Stimulated activated CD8-positive, alpha-beta memory T cell treated with anti-CD3 and anti-CD28 coated beads, Interleukin-7, amount 100 ng/mL, for 1 hour (primary cell): ENCODE measurements at places on chromosomes 6 and 20.

GRCh38 chr6:146331013-146331412 lies 212.6 kb upstream of the RAB32 start:
- DNase-seq: no peak

DNA sequence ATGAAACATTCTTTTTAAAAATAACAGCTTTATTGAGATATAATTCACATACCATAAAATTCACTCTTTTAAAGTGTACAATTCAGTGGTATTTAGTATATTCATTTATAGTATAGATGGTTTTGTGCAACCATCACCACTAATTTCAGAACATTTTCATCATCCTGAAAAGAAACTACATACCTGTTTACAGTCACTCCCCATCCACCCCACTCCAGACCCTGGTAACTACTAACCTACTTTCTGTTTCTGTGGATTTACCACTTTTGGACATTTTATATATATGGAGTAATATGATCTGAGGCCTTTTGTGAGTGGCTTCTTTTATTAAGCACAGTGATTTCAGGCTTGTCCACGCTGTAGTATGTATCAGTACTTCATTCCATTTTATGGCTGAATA lies 2.5 kb upstream of the TMEM217 start:
- DNase-seq: no peak

- no peak for DNase-seq
Observed at GRCh38 chr20:56359212-56360132, 698 bp downstream of the FAM210B start.

DNA sequence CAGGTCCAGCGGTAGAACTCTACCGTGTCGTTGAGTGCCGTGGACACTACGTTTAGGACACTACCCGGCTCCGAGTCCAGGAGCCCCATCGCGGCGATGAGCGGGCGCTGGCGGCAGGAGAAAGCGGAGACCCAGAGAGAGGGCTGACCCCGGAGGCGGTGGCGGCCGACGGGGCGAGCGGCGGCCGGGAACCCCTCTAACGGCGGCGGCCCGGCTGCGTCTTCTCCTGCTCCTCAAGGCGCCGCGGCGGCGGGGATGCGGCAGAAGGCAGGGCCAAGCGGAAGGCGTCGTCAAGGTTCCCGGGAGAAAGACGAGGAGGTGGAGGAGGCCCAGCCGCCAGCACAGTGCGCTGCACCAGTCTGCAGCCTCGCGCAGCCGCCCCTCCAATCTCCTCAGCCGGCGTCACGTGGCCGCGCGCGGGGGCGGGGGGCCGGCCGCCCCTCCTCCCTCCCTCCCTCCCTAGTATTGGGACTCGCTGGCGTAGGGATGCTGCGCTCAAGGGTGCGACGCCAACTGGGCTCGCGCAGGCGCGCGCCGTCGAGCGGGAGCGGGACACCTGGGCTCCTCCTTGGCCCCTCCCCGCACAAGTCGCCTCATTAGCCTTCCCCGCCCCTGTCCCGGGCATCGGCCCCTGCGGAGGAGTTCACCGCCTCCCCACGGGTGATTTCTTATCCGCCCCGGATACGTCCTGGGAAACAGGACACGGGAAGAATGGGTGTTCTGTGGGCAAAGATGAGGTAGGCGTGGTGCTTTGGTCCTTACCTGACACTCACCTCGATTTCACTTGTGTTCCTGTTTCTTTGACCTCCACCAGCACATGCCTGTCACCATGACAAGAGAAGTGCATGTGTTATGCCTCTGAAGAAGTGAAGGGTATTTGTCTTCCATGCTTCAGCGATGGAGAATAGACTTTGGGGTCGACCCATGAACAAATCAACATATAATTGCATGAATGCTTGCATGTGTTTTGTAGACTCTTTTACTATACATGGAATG lies at the start of gene ELOVL4:
Gene ELOVL4 (minus strand): TSS at position 363 of the 996 bp plus-strand sequence. CDS start 274 bp downstream, at position 89.
- DNase-seq: no peak

- no peak for DNase-seq
Observed at GRCh38 chr20:48933017-48933766, 11.7 kb downstream of the ARFGEF2 start.

DNA sequence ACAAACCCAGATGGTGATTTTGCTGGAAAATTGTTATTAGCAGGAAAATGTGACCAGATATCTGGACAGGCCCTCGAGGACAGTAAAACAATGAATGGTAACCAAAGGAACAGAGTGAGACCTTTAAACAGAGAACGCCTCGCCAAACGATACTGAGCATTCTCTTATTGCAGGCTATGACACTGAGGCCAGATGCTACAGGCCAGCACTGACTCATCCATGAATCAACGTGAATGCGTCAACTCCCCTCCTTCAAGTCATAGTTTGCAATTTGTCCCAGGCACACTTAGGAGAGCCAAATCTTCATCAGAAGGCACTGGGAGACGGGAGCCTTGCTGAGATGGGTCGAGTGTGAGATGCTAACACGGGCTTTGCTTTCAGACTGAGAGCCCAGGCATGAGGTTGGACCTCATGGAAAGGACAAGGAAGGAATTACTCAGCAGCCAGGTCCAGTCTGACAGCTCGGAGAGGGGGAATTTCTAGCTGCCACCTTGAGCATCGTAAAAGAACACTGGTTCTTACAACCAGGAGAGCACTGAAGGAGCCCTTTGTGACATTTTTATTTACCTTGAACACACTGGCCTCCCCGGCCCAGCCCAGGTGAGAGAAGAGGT lies 60.7 kb downstream of the BMP7 start:
- DNase-seq: no peak

- no peak for DNase-seq
Observed at GRCh38 chr6:115668781-115669180, 391.9 kb downstream of the FRK start.

GRCh38 chr6:40897390-40898003 lies 141.5 kb downstream of the UNC5CL start:
- no peak for DNase-seq

GRCh38 chr6:99282479-99283062 lies 66.9 kb downstream of the FAXC start:
- DNase-seq: no peak

DNA sequence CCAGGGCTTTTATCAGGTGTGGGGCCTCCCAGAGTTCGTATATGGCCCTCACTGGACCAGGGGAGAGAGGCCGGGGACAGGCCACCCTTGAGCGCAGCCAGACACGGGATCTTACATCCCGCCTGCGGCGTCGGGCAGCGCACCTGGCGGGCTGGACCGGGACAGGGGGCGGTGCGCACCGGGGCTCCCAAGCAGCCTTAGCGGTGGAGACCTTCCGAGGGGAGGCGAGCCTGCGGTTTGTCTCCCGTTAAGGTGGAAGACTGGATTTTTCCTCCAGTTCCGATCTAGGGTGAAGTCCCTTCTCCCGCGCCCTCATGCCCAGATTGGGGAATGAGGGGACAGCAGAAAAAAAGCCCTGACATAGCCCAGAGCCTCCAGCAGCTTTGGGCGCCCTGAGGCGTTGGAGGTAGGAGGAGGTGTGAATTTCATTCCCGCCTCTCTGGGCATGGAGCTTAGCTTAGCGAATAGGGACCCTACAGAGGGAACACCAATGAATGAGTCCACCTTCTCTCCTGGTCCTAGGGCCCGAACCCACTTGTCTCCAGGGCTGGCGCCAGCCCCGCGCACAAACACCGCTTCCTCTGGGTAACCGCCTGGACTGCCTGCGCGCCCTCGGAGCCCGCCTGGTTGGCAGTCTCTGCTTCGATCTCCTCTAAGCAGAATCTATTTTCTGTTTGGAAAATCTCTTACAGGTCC lies 6.7 kb upstream of the LAMP5 start:
- DNase-seq: no peak

GRCh38 chr6:127249621-127250020 lies 17.0 kb upstream of the RNF146 start:
- DNase-seq: no peak

DNA sequence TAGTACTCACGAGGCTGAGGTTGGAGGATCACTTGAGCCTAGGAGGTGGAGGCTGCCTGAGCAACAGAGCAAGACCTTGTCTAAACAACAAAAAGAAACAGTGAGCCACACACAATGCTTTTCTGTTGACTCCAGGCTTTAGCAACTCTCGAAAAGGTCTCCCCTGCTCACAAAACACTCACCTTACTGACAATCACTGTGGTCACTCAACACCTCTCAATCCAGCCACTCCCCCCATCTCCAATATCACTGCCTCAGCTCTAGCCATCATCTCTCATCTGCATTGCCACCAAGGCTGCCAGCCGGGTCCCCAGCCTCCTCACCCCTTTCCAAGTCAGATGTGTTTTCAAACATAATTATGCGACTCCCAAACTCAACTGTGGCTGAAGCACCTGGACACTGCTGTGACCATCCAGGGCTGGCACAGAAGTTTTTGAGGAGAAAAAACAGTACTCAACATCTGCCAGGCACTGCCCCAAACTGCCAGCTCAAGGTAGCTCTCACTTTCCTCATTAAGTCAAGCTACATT lies 218.0 kb upstream of the ARID1B start:
- DNase-seq: no peak

DNA sequence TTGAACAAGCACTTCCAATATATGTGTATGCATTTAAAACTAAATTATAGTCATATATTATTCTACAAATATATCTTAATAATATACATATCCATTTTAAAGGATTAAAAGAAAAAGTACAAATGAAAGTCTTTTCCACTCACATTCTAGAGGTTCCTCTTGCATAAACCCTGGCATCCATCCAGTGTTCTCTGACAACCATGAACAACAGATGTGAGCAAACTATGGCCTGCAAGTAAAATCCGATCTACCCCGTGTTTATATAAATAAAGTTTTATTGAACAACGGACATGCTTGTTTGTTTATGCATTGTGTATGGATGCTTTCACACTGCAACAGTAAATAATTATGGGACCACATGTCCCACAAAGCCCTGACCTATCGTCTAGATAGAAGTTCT lies 1122.3 kb downstream of the EPHA7 start:
- no peak for DNase-seq

DNA sequence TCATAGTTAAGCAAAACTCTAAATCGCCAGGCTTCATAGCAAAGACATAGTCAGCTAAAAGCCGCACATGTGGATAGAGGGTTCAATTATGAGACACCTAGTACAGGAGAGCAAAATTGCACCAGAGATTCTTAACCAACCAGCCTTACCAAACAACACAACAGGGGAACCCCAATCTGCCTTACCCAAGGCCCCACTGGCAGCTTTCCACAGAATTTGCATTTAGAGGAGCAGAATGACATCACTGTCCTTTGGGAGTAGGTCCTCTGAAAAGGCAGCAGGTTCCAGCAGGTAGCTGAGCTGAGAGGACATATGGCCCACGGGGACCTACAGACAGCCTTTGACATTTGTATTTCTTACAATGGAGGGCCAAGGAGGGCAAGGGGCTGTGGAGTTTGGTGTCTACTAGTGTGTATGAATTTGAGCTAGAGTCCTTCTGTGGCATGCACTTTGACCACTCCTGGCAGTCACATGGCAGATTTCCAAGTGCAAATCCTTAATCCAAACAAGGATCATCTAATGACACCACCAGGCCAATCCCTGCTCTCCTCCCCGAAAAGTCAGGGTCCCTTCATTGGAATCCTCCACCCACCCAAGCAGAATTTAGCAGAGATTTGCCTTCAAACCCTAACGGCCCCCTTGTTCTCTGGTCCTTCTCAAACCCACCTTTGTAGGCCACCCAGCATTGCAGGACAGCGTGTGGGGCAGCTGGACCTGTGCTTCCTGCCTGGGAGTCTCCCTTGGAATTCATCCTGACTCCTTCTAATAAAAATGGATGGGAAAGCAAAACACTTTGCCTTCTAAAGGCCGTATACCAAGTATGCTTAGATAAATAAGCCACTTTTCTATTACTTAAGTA lies 171.2 kb upstream of the SUPT3H start:
- no peak for DNase-seq

GRCh38 chr20:3786126-3786484 lies 435 bp downstream of the CENPB start:
- DNase-seq: no peak

GRCh38 chr20:59082981-59083380 lies 40.4 kb upstream of the PRELID3B start:
- DNase-seq: no peak

DNA sequence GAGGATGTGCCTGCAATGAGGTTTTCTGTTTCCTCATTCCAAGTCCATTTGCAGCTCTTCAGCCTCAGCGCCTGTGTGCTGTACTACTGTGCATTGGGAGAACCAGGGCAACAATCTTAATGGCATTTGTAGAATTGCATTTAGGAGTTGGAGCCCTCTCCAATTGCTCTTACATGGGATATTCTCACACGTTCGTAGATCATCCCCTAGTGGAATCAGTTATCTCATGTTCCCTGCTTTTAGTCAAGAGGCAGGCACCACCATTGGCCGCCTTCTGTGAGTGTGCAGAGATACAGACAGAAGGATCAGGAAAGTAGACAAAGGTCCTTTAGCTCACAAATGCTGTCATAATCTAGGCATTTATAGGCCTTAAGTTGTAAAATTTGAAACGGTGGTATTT lies 84.2 kb upstream of the RGS17 start:
- DNase-seq: no peak

GRCh38 chr20:14647016-14647415 lies 309.6 kb upstream of the FLRT3 start:
- no peak for DNase-seq

GRCh38 chr6:116682334-116682712 lies 1.3 kb downstream of the KPNA5 start:
- DNase-seq: no peak

DNA sequence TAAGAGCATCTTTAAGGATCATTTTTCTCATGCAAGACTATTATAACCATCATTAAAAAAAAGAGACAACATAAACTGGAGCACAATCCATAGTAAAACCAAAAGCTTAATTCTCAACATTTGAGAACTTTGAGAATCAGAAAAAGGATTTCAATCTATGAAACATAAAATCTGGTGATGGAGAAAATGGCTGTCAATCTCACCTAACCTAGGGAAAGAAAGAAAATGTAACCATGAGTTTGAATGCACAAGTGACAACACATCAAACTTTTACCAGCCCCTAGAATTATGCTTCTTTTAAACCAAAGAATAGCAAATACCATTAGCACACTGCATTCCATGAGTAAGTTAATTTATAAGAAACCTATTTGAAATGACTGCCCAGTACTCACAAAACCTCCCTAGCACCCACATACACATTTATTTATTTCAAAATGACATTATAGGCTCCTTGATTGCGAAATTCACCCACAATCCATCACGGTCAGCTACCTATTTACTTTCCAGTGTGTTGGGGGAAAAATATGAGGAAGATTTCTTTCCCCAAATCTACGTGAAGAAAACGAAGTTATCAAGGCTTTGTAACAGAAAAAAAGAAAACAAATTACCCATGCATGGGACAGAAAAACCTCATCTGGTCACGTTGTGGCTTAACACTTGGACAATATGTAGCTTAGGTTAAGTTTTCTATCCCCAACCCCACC lies 828 bp downstream of the ASCC3 start:
- DNase-seq: no peak

DNA sequence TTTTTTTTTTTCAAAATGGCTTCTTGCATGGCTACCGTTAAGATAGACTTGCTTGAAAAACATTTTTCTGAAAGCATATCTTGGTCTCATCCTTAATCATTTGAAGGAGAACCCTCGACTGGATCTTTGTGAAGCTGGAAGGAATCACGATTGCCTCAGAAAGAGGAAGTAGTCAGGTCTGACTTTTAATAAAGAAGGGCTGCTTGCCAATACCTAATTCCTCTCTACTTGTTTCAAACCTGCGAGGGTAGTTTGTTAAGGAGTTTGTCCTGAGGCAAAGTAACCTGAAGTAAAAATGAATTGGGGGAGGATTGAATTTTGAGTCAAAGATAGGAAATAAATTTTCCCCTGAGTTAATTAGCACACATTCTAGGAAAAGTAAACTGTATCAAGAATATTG lies 288.1 kb upstream of the MAP3K7 start:
- DNase-seq: no peak
